ENCODE measurements at places on chromosomes 2 and 18. TPM values are rescaled to one million over a fixed set of nuclear protein-coding genes. Genes with fewer than 3 reads are reported as not detected.

The DPP10 gene
- 0.17 TPM for polyA plus RNA-seq

The OSGEPL1 gene
- polyA plus RNA-seq, result 9.7 TPM

The UGT1A5 gene
- polyA plus RNA-seq, result not detected

The ABCG8 gene
- 0.02 TPM for polyA plus RNA-seq

The C2orf72 gene
- 0.13 TPM for polyA plus RNA-seq

The PPP1R1C gene
- 0.90 TPM for polyA plus RNA-seq

The CDH2 gene
- polyA plus RNA-seq, result 78.3 TPM

The DOK1 gene
- polyA plus RNA-seq, result 6.5 TPM

The ALPP gene
- not detected for polyA plus RNA-seq

The C2orf80 gene
- not detected for polyA plus RNA-seq

Measured in ovary (tissue), 10 donors.